ENCODE measurements at places on chromosomes 13 and 19.

DNA sequence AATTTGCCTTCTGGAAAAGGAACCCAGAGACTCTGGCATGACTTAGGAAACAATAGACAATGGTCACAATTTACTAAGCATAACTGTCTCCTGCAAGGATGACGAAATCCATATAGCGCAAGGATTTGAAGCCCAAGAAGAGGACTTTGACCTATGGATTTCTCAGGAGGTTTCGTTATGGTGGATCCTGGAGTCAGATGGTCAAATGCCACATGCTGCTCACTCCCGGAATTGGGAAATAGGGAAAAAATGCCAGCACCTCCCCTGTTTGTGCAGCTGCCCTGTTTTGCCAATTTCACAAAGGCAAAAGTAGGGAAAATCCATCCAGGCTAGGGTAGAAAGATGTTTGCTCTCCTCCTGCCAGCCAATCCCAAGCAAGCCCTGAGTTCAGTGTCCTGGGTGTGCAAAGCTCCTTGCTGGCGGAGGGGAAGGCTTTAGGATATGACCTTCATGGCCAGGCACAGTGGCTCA is 23.4 kb downstream of the RDH8 start:
- no peak for DNase-seq

DNA sequence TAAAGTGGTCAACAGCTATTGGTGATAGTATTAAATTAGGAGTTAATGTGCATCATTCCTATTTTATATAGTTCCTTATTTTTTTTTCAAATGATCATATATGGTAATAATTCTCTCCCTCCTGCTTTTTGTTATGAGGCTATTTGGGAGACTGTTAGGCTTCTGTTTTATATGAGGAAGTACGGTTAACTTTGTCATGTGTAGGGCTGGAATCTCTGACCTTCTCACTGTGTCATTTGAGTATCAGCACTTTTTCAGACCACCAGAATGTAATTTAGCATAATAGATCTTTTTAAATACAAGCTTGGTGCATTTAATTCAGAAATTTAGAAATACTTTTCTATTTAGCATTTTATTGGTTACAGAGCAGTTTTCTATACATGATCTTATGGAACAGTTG is 7.7 kb downstream of the DGKH start:
- DNase-seq, result no peak

GRCh38 chr13:43058831-43059230 is 35.4 kb downstream of the DNAJC15 start:
- DNase-seq, result no peak

DNA sequence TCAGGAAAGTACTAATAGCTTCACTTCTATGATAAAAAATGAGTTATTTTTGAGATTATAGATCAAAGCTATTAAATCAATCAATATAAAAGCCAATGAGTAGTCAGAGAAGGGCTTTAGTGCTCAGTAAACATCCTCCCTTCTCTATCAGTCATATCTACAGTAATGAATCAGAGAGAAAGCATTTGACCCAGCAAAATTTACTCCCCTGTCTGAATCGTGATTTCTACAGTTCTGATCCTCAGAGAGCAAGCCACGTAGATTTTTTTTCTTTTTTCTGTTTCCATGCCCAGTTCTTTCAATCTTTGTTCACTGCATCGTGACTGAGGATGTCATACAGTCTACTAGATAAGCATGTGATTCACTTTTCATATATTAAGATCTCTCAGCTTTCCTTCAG is 16.2 kb upstream of the MBNL2 start:
- no peak for DNase-seq

- DNase-seq, result no peak
Observed at GRCh38 chr13:106882246-106882645, 314.3 kb upstream of the ARGLU1 start.

GRCh38 chr19:16585808-16586476 is 13.7 kb upstream of the SLC35E1 start:
- DNase-seq, result no peak

GRCh38 chr19:46347985-46348384 is 1.1 kb downstream of the PPP5C start:
- DNase-seq, result no peak

DNA sequence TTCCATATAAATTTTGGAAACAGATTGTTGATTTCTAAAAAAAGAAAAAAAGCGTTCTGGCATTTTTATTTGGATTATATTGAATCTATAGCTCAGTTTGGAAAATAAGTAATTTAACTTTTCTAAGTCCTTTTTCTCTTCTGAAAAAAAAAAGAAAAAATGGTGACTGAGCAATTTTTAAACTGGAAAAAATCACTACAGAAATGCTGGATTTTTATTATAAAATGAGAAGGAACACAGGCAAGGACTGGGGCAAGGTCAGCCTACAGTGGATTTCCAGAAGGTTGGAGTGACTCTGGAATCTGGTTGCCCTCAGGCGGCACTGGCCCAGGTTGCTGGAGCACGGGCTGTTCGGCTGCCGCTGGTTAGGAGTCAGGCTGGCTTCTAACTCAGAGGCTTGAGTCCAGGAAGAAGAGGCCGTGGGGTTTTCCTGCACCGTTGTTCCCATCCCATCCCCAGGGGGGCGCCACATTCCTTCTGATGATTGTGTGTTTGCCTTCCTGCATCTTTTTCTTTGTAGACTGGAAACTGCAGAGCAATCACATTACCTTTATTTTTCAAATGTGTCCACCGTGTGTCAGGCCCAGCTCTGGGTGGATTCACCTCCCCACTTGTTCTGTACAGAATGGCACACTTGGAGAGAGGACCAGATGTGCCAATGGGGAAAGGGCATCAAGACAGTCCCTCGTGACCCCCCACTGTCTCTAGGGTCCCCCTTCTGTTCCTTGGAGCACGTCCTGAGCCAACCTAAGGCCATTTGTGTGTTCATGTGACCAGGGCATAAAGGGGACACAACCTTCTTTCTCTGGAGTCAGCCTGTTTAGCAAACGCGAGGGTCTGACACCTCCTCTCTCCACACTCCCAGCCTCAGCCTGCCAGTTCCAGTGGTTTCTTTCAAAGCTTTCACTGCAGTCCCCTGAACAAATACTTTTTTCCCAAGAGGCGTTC is 44.5 kb upstream of the GTF3A start:
- DNase-seq, result peak; percentile 62

- no peak for DNase-seq
Observed at GRCh38 chr13:36841391-36841790, 22.4 kb downstream of the RFXAP start.

GRCh38 chr13:23161481-23161825 is 19.3 kb upstream of the SGCG start:
- DNase-seq, result no peak

DNA sequence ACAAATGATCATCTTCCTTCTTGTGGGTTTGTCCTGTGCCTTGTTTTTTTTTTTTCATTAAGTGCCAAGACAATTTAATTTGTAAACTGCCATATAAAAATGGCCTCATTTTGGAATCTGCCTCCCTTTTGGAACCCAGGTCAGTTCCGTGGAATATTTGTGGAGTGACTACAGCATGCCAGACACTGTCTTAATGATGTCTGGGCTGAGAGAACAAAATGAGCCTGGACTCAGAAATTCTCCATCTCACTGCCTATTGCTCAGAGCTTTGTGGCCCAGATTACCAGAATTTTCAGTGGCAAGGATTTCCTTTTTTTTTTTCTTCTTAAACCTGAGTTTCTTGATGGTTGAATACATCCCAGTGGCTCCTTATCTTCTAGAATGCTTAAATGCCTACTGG is 340.6 kb downstream of the ENOX1 start:
- no peak for DNase-seq

DNA sequence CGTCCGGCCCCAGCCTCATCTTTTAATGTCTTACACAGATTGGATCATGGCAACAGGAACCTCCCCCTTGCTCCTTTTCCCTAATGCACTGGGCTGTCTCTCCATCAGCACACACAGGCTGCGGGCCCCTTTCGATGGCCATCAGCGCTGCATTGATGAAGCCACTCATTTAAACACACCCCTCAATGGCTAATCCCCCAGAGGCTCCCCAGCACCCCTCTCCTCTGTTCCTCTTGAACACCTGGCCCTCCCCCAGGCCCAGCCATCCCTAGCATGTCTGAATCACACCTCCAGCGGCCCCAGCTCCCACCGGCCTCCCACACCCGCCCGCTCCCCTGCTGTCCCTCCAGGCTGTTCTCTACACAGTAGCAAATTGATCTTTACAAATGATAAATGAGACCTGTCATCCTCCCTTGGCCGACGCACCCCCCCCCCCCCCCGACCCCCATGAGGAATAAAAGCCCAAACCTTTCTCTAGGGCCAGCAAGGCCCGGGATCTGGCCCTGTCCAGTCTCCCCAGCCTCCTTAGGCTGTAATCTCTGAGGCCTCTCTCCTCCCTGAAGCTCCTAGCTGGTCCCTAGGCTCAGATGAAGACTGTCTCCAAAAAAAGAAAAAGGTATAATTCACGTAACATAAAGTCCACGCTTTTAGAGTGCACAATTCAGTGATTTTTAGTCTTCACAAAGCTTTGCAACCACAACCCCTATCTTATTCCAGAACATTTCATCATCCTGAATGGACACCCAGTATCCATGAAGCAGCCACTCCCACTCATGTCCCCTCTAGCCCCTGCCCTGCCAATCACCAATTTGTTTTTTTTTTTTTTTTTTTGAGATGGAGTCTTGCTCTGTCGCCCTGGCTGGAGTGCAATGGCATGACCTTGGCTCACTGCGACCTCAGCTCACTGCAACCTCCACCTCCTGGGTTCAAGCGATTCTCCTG is 7.4 kb downstream of the RPL28 start:
- no peak for DNase-seq

DNA sequence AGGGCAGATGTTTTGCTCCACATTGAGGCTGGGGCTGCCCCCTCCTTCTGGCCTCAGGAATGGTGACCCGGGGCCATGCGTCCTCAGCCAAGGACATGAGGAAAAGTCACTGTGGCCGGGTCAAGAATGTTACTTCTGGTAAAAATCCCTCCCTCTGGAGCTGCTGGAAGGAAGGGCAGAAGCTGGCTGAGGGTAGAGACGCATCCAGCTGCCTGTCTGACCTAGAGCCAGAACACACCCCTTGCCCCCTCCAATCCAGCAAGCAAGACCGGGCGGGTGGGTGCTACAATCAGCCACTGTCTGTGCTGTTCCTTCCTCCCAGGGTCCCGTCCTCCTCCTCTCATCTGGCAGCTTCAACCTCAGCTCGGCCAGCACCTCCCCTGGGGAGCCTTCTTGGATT is 59.0 kb downstream of the PTPRS start:
- DNase-seq, result no peak

GRCh38 chr19:49614096-49614833 is 23.3 kb downstream of the PRR12 start:
- no peak for DNase-seq

- peak; percentile 26 for DNase-seq
Observed at GRCh38 chr19:512547-513365, 5.5 kb downstream of the TPGS1 start.

GRCh38 chr19:13505761-13506470 is 363 bp downstream of the CACNA1A start:
- no peak for DNase-seq

DNA sequence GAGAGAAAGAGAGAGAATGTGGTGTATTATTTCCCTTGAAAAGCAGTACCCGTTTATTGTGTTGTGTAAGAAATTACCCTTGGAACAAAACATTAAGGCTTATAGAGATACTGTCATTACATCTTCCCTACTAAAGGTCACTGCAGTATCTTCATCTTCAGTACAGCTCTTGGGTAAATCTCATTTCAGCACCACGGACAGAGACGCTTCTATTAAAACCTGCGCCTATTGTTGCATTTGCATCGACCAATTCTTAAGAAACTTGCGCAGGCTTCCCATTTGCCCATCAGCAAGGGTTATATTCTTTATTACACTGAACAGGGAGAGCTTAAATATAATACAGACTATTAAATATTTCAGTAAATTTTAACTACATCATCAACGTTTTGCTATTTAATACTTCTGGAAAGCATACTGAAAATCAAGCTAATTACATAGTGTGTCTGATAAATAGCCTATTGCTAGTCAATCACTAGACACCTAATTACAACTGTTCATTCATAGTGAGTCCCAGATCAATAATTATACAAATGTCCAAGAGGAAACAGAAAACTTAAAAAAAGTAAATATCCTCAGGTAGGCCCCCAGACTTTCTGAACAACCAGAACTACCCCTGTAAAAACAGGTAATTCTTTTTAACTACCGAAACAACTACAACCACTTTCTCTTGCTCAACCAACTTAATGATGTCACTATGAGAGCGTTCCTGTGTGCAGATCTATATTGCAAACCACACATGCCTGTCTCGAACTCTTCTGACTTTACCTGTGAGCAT is 350.6 kb downstream of the LIG4 start:
- DNase-seq, result no peak
